ENCODE measurements at places on chromosomes 11 and 22. TPM values are rescaled to one million over a fixed set of nuclear protein-coding genes. Genes with fewer than 3 reads are reported as not detected.

The HIPK3 gene
- 38.8 TPM for total RNA-seq

The ANO9 gene
- total RNA-seq = 33.1 TPM

The GAS2 gene
- 2.0 TPM for total RNA-seq

GRCh38 chr22:43320943-43321900 is 21.9 kb downstream of the SCUBE1 start:
- no peak overlapping the region for H3K4me3 ChIP-seq
- DNase-seq = no peak
- H3K36me3 ChIP-seq = no peaks in the 10 kb centered on the region
- peaks cover 5% of the 10 kb centered on the region for H3K27me3 ChIP-seq

GRCh38 chr11:61011229-61011870 is 39.9 kb downstream of the CD6 start:
- H3K27ac ChIP-seq = no peak overlapping the region
- DNase-seq = no peak
- peaks cover 54% of the 10 kb centered on the region for H3K4me1 ChIP-seq
- H3K27me3 ChIP-seq = no peaks in the 10 kb centered on the region

GRCh38 chr11:60301178-60301577 is 20.7 kb downstream of the MS4A4A start:
- DNase-seq = no peak
- H3K4me1 ChIP-seq = no peaks in the 10 kb centered on the region
- H3K27me3 ChIP-seq = no peaks in the 10 kb centered on the region

DNA sequence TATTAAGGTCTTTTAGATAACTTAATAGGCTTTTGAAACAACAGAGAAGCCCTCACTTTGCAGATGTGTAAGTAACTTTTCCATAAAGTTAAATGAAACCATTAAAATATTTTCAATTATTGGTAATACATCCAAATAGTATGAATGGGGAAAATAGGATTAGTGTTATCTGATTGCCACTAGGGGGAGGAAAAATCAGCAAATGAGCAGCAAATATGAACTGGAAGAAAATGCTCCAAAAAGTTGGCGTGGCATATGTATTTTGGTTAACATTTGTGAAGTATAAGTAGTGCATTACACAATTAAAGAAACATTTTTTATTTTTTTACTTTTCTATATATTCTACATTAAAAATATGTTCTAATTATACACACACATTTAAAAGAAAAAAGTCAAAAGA is 259.8 kb upstream of the ANO5 start:
- no peaks in the 10 kb centered on the region for H3K27me3 ChIP-seq
- no peak overlapping the region for H3K4me3 ChIP-seq
- H3K36me3 ChIP-seq = no peaks in the 10 kb centered on the region
- DNase-seq = no peak

GRCh38 chr22:25406510-25407210 is 157.8 kb upstream of the GRK3 start:
- peak overlapping the region; percentile 84 for H3K4me3 ChIP-seq
- no peak for DNase-seq
- peaks cover 32% of the 10 kb centered on the region for H3K4me1 ChIP-seq
- peaks cover 4% of the 10 kb centered on the region for H3K27me3 ChIP-seq

DNA sequence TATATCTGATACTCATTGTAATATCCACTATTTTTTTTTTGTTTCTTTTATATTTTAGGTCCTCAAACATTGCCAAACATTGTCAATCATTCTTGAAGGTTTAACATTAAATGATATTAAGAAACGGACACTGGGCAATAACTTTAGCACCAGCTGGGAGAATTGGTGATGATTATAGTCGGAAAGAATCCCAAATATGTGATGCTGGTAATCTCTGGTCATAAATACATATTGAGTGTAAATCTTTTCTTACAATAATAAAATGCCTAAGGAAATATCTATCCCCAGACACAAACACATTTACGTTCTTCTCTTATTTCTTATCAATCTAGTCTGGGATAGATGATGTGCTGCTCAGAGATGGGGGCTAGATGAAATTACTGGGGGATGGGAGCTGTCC is 25.2 kb downstream of the OR51E2 start:
- H3K27ac ChIP-seq = no peak overlapping the region
- no peaks in the 10 kb centered on the region for H3K4me1 ChIP-seq
- peaks cover 6% of the 10 kb centered on the region for H3K27me3 ChIP-seq
- no peak overlapping the region for H3K4me3 ChIP-seq

DNA sequence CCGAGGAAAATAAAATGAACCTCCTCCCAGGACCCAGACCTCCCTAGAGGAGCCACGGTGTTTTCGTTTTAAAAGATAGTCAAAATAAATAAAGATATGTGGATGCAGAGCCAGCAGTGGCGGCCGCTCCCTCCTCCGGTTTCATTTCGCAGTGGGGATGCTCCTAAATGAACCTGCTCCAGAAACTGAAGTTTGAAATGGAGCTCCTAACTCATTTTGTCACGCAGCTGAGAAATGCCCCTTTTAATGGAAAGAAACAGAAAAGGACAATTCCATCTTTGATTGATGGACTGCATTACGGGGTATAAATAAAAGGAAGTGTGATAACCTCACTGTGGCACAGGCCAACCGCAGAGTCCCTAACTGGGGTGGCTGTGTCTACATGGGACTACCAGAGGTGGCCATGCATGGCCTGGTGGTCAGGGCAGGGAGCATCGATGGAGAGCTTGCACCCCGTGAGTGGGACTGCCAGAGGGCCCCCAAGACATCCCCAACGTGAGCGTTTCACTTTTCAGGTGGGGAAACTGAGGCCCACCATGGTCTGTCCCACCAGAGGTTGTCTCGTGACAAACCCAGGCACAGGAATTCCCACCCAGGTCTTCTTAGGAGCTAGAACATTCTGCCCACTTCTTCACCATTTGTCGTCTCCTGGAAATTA is 426.6 kb downstream of the BRD1 start:
- no peak overlapping the region for H3K27ac ChIP-seq
- DNase-seq = no peak

- peaks cover 46% of the 10 kb centered on the region for H3K4me1 ChIP-seq
- no peak overlapping the region for H3K27ac ChIP-seq
- peaks cover 31% of the 10 kb centered on the region for H3K36me3 ChIP-seq
- no peak for DNase-seq
- H3K4me3 ChIP-seq = no peak overlapping the region
Measured at GRCh38 chr11:118259138-118259537, 5.0 kb downstream of the MPZL2 start.

DNA sequence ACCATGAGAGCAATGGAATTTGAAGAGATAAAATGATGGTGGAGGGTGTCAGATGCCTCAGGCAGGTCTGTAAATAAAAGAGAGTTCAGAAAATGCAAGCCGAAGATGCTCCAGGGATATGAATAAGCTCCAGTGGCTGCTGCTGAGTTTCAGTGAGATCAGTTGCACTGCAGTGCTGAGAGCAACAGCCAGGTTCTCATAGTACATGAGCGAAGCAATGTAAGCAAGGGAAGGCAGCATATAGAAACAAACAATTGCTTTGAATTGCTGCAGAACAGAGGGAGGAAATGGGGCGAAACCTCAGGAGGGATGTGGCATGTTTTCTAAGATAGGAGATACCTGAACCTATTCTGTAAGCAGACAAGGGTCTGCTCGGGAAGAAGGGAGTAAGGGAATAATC is 369.5 kb downstream of the AASDHPPT start:
- no peaks in the 10 kb centered on the region for H3K4me1 ChIP-seq
- H3K27ac ChIP-seq = no peak overlapping the region
- no peak overlapping the region for H3K4me3 ChIP-seq
- no peak for DNase-seq
- H3K36me3 ChIP-seq = no peaks in the 10 kb centered on the region

- H3K27ac ChIP-seq = no peak overlapping the region
- H3K36me3 ChIP-seq = no peaks in the 10 kb centered on the region
- no peaks in the 10 kb centered on the region for H3K27me3 ChIP-seq
- H3K4me1 ChIP-seq = no peaks in the 10 kb centered on the region
- no peak overlapping the region for H3K4me3 ChIP-seq
- DNase-seq = no peak
Measured at GRCh38 chr11:27928809-27929208, 179.1 kb downstream of the KIF18A start.

DNA sequence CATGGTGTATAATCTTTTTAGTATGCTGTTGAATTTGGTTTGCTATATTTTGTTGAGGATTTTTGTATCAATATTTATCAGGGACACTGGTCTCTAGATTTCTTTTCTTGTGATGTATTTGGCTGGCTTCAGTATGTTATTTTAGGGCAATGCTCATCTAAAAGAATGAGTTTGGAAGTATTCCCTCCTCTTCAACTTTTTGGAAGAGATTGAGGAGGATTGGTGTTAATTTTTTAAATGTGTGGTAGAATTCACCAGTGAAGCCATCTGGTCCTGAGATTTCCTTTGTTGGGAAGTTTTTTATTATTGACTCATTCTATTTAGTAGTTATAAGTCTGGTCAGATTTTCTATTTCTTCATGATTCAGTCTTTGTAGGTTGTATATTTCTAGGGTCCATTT is 22.1 kb upstream of the SPATA19 start:
- no peaks in the 10 kb centered on the region for H3K4me1 ChIP-seq
- H3K27me3 ChIP-seq = peaks cover 16% of the 10 kb centered on the region
- no peaks in the 10 kb centered on the region for H3K36me3 ChIP-seq
- no peak overlapping the region for H3K4me3 ChIP-seq
- no peak overlapping the region for H3K27ac ChIP-seq

Data from activated T-helper 1 cell treated with anti-CD3 and anti-CD28 coated beads, Interleukin-12 subunit alpha, Interleukin-12 subunit beta, Interleukin-2, Interleukin-4 antibody, amounts not matched to agents 30 ng/mL and 10 ng/mL and 1 ng/mL, durations not matched to agents 14 hours and 24 hours and 36 hours (primary cell).